ENCODE measurements at places on chromosomes 12 and 14.

- no peak for DNase-seq
These were observed 2.7 kb upstream of the PACS2 start for GRCh38 chr14:105311838-105312237.

- no peak for DNase-seq
These were observed 869.2 kb downstream of the SLC16A7 start for GRCh38 chr12:60465060-60465459.

- no peak for DNase-seq
These were observed 130.4 kb downstream of the PAWR start for GRCh38 chr12:79560225-79560889.

DNA sequence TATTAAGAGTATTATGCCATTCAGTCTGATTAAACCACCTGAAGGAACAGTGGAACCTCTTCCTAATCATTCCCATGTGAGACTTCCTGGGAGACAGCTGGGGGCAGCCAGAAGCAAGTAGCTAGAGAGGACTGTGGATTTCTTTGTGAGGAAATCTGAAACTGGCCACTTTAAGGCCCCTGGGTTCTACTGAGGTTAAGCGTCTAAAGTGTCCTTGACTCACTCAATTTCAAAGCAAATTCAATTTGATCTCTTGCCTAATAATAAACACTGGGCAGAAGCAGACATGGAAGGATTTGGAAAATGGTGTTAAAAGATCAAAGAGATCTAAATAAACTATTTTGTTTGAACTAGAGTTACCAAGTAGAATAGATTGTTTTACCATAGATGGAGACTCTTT, 909.9 kb downstream of the NRXN3 start:
- DNase-seq: no peak

- peak; percentile 83 for DNase-seq
These were observed at the start of gene C14orf93 for GRCh38 chr14:23009939-23010726. Gene C14orf93 (minus strand): TSS chr14:23010143. CDS start chr14:22999023, 11,120 bp downstream.

- DNase-seq: no peak
These were observed 38.2 kb upstream of the RIC8B start for GRCh38 chr12:106736051-106736957.

GRCh38 chr14:51845811-51846210, 14.6 kb upstream of the GNG2 start:
- DNase-seq: no peak

- DNase-seq: no peak
These were observed 5.1 kb upstream of the CNIH1 start for GRCh38 chr14:54446161-54446693.

DNA sequence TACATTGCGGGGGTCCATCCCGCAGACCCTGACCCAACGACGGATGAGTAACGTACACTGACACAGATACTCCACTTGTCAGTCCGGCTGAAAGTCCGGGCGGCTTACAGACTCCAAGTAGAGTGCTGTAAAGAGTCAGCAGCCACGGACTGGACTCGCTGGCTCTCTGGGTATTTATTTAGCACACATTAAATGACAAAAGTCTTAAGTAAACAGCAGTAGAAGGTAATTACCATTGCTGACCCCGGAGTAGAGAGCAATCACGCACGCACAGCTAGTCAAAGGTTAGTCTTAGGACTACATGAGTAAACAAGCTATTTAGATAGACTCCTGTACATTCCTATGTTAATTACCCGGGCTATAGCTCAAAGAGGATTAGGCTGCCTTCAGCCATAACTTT, 780.9 kb downstream of the RPS29 start:
- no peak for DNase-seq

DNA sequence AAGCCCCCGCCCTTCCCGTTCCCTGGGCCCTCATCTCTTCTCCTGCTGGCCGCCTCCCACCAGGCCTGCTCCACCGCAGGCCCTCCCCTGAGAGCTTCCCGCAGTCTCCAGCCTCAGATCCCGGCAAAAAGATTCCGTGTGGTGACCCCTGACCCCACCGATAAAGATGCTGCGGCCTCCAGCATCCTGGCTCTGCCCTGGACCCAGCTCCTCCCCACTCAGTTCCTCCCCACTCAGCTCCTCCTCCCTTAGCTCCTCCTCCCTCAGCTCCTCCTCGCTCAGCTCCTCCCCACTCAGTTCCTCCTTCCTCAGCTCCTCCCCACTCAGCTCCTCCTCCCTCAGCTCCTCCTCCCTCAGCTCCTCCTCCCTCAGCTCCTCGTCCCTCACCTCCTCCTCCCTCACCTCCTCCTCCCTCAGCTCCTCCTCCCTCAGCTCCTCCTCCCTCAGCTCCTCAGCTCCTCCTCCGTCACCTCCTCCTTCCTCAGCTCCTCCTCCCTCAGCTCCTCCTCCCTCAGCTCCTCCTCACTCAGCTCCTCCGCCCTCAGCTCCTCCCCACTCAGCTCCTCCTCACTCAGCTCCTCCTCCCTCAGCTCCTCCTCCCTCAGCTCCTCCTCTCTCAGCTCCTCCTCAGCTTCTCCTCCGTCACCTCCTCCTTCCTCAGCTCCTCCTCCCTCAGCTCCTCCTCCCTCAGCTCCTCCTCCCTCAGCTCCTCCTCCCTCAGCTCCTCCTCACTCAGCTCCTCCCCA, 17.0 kb downstream of the NOC4L start:
- no peak for DNase-seq

GRCh38 chr12:108701779-108702441, 29.4 kb downstream of the CORO1C start:
- DNase-seq: no peak

DNA sequence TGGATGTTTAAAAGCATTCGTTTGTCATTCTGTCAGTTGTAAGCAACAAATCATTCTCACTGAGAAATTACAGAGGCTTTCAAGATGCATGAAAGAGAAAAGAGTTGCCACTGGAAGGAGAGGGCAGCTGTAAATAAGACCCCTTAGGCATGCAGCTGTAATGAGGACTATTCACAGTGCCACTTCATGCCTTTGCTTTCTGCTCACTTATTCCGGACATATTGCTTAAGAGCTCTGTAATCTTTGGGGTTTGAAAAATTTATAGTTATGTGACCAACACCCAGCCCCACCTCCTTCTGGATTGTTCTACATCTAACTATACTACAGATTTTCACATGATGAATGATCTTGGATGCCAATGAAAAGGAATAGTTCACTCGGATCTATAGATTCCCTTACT, 194.8 kb upstream of the DCN start:
- DNase-seq: no peak

DNA sequence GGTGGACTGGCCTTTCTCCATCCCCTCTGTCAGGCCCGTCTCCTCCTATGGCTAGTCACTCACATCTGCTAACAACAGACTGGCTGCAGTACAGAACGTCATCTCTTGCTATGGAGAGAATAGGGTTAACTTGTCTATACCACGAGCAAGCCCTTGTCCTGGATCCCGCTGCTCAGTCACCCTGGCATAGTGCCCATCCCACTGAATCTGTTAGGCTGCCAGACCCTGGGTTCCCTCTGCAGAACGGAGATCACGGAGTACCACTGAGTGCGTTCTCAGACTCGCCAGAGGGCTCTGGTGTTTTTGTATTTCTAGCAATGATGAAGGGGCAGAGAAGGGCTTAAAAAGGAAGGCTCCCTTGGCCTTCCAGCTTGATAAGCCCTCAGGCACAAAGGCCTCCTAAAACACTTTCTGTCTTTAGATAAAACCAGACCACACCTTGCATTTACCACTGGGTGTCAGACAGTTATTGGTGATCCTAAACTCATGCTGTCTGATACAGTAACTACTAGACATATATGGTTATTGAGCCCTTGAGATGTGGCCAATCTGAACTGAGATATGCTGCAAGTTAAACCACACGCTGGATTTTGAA, 6.3 kb upstream of the NRIP2 start:
- DNase-seq: no peak

DNA sequence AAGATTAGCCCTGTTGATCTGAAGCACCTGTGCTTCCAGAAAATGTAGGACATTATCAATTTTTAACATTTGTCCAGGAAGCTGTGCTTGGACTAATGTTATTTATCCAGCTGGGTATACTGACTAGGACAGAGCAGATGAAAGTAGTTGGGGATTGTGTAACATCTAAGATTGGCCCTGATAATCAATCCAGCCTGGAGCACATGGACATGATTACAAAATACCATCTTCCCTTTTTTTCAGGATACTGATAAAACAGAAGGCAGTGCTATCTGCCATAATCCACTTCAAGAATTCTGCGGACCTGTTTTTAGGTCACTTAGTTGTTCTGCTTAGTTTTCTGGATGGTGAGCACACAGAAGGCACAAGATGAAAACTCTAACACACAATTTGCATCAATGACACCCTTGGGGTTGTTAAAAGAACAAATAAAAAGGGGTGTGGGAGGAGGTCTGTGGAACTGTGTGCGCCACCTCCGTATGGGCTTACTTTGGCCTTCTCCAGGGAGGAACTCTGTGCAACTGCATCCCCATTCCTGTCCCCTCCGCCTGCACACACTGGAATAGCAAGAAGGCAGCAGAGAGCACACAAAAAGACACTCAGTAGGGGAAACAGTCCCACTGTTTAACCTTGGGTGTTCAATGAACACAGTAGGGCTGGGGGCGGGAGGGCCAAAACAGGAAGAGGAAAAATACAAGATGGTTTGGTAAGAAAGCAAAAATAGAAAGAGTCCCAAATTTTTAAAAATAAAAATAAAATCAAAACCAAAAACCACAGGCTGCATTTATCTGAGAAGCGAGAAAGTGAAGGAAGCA, 31.1 kb upstream of the DUSP6 start:
- DNase-seq: no peak

DNA sequence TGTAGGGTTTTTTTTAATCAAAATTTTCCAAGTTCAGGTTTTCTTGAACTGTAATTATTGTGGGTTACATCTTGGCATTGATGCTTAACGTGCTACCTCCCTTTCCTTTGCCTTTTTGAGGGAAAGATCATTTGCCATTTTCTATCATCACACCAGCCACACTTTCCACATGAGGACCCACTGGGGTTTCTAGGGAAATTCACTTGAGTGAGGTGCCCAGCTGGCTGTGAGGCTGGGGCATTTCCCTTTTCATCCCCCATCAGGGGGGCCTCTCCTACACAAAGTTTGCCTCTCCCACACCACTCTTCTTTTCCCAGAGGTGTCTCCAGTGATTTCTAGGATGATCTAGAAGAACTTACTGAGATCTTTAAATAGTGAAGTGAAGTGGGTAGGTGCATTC, 335.7 kb downstream of the BMP4 start:
- no peak for DNase-seq

DNA sequence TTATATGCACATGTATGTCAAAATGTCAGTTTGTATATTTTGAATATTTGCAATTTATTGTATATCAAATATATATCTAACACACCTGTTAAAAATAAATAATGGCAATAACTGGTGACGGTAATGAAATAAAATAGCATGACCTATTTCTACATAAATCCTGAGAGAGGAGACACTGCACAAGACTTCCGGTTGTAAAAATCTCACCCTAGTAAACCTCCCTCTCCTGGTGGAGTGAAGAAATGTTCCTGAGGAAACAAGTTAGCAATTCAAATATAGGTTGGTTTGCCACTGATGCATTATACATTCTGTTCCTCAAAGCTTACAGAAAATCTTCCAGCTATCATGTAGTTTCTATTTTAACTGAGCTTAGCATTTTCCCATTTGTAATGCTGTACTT, 166.1 kb upstream of the SYT10 start:
- DNase-seq: no peak

DNA sequence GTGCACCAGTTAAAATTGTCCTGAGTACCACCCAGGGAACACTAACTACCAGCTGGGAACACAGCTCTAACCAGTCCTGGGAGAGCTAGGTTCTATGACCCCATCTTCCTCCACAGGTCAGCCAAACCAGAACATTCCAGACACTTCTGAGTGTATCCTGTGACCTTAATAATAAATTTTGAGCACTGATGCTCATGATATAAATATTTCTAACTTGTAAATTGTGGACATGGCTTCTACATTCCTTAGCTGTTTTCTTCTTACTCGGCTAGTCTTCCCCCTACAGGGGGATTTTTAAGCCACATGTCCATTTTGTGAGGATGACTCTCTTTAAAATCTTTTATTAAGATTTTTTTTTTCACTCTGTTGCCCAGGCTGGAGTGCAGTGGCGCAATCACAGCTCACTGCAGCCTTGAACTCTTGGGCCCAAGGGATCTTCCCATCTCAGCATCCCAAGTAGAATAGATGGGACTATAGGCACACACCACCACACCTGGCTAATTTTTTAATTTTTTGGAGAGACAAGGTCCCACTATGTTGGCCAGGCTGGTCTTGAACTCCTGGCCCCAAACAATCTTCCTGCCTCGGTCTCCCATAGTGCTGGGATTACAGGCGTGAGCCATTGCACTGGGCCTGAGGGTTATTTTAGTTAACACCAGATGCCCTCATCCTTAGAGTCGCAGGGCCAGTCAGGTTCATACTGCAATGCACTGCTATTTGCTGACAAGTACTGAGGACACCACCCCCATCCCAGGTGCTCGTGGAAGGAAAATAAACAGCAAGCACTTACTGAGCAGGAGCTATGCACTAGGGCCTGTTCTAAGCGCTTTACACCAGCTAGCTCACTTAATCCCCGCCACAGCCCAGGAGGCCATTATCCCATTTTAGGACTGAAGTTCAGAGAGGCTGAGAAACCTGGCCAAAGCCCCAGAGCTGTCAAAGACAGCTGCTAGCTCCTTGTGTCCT, 142.6 kb upstream of the NCOR2 start:
- no peak for DNase-seq

DNA sequence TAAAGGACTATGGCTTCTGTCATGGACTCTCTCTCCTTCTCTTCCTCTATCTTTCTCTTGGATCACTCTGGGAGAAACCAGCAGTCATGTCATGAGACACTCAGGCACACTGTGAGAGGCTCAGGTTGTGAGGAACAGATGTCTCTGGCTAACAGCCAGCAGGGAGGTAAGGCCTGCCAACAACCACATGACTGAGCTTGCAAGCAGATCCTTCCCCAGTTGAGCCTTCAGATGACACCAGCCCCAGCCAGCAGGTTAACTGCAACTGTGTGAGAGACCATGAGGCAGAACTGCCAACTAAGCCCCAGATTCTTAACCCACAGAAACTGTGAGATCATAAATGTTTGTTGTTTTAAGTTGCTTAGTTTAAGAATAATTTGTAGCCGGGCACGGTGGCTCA, 90.6 kb downstream of the VCPKMT start:
- DNase-seq: no peak

DNA sequence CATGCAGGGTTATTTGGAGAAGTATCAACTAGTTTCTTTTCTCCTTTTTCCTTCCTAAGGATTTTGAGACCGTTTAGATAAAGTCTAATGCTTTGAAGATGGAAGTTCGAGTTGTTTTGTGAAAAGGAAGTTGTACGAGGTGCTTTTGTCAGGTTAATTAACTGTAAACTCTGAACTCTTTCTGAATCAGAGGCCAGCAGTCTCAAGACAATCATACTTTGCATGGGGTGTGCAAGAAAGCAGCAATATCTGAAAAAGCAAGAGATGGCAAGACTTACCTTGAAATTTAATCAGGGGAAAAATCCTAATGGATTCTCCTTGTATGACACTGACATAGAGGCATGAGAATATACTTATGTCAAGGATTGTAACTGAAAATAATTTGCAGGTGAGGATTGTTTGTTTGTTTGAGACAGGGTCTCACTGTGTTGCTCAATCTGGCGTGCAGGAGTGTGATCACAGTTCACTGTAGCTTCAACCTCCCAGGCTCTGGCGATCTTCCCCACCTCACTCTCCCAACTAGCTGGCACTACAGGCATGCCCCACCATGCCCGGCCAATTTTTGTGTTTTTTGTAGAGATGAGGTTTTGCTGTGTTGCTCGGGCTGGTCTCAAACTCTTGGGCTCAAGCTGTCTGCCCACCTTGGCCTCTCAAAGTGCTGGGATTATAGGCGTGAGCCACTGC, 170.2 kb upstream of the HMGA2 start:
- no peak for DNase-seq

Data from activated CD4-positive, alpha-beta T cell treated with anti-CD3 and anti-CD28 coated beads for 24 hours (primary cell).